HTR-8/SVneo (cell line): ENCODE measurements at places on chromosomes 12 and 14.
A peak's percentile ranks its signal among the peaks of the same experiment; 100 is the strongest.

DNA sequence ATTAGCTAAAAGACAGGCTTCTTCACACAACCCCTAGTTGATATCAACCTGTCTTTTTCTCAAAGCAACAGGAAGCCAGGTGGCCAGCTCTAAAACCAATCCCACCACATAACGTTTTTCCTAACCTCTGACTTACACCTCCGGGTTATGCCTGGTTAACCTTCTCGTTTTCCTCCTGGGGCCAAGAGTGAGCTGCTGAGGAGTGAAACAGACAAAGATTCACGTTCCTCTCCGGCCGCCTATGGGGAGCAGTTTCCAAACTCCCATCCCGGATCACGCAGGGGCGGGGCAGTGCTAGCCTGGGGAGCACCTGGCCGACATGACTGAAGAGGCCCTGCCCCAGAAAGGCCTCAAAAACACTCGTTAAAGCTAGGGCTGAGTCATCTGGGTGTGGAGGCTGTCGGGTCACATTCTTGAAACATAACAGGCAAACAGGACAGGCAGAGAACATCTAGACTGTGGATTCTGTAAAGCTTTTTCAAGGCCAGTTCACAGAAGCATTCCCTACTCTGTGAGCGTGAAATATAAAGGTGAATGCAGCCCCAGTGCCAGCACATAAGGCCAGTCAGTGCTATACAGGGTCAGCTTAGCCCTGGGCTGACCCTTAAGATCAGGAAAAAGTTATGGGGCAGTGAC, 25.9 kb upstream of the LGALS3 start:
- DNase-seq = peak; percentile 96

DNA sequence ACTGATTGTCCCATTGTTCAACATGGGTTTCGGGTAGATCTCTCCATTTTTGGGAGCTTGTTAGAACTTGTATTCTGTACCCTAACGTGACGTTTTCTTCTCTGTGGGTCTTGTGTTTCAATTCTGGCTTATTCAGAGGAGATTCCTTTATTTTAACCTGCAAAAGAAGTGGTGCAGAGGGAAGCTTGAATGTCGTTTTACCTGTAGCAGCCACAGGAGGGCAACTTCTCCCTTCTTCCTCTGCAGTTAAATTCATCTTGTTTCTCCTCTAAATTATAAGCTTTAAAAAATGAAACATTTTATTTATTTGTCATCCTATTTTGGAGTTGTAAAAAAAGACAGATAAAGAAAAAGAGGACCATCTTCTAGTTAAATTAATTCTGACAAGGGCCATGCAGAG, 13.7 kb upstream of the CLEC4D start:
- no peak for DNase-seq

DNA sequence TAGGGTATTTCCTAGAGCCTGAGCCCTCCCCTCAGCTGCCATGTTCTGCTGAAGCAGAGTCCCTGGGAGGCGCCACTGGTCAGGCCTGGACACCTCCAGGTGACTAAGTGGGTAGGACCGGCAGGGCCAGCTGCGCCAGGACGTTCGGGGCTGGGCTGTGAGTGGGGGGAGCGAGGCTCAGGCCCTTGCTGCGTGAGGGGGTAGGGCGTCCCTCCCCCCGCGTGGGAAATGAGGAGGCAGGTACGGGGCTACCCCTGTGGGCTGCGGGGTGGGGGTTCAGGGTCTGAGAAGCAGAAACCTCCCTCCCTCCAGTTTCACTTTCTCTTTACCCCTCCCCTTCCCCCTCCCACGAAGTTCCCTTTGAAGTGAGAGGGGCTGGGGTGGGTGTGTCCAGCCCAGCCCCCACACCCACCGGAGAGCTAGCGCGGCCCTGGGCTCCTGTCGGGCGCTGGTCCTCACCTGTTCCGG, 22.1 kb upstream of the KIF26A start:
- no peak for DNase-seq

GRCh38 chr12:118355843-118356242, 16.9 kb downstream of the TAOK3 start:
- DNase-seq = no peak

DNA sequence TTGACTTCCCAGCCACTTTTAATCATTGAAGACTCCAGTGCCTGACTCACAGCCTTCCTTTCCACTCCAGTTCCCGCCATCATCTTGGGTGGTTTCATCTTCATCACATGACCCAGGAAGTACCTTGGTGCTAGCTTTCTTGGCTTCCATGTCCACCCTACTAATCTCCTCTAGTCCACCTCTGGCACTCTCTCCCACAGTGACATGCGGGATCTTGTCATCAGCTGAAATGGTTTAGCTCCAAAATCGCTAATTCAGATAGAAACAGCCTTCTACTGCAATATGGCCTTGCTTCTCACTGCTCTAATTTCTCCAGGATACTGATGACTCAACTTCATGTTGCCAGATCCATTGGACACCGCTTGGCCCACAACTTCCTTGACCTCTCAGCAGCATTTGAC, 24.5 kb downstream of the WDR20 start:
- peak; percentile 35 for DNase-seq

DNA sequence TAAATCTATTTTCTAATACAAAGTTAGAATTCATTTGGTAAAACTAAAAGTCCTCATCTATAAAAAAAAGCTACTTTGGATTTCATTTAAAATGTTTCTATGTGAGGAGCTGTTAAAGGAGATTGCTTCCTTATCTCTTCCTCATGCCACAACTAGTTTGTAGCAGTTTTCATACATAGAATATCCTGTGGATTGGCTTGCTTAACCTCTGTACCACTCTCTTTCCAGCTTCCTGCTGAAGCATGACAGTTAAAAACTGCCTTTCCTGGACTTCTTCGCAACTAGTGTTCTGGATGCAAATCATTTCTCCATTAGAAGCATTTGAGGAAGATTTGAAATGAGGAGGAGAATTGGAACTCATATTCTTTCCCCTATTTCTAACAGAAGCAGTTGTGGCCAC, 49.6 kb downstream of the ST8SIA1 start:
- no peak for DNase-seq

DNA sequence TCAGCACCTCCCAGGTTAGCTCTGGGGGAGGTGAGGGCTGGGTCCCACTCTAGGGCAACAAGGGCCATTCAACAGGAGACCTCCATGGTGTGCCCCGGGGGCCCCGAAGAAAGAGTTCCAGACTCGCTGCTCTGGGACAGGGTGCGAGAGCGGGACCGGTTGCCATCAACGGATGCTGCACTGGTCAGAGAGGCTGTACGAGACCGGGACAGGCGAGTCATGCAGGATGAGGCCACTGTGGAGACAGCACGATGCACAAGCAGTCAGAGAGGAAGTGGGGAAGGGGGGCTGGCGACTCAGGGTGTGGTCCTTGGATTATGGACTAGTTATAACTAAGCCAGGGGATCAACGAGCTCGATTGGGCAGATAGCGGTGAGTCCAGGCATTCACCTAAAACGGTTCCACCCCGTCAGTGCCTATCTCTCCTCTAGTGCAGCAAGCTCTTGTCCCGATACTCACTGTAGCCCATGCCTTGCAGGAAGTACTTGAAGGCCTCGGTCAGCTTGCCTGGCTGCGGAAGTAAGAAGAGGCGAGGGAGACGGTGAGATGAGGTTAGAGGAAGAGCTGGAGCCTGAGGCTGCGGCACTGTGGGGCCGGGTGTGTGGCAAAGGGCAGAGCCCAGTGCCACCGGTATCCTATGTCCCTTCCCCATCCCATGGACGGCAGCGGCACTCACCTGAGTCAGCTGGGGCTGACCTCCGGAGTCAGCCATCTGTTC, 7.2 kb downstream of the NDRG2 start:
- no peak for DNase-seq

- DNase-seq = no peak
Measured at GRCh38 chr14:60204104-60204842, 39.1 kb upstream of the DHRS7 start.

DNA sequence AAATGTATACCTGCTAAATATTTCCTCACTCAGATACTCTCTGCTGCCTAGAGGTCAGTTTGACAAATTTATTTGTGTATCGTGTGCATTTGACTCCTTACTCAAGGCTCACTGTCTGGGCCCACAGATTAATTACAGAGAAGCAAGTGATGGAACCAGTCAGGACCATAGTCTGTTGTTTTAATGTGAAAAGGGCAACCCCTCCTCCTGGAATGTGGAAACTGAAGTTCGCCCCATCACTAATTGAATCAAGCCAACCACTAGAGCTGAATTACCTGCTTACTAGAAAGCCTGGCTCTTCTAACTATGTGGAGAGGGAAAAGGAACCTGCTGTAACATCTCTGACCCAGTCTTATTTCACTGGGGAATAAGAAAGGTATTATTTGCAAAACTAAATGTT, 199.9 kb upstream of the KRR1 start:
- no peak for DNase-seq

DNA sequence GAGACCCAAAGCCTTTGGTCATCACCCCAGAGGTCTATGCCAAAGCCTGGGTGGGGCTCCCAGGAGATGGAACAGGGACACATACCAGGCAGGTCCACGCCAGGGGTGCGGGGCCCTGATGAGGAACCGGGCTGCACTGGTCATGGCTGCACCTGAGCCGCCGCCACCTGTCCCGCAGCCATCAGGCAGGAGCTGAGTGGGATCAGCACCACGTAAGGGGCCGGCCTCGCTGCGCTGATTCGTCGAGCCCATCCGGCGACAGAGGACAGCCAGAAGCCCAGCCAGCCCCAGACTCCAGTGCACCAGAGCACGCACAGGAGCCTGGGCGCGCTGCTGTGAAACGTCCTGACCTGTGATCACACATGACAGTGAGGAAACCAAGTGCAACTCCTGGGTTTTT, 15.9 kb downstream of the DEGS2 start:
- DNase-seq = no peak

- no peak for DNase-seq
Measured at GRCh38 chr12:89976866-89977265, 268.2 kb upstream of the ATP2B1 start.

DNA sequence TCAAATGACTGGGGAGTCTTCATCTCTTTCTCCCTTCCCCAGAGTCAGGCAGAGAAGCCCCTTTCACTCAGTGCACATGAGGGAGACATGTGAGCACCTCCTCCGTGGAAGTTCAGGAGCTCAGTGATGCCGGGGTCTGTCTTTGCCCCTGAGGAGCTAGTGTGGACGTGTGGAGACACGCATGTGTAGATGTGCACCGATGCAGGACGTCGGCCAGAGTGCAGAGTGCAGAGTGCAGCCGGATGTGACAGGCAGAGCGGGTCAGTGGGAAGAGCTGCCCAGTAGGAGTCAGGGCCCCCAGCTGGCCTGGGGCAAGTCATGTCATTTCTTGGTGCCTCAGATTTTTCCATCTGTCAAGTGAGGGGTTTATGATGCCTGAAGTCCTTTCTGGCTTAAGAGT, 20.7 kb downstream of the TSPAN9 start:
- no peak for DNase-seq

- DNase-seq = peak; percentile 96
Measured at GRCh38 chr14:81533536-81534343, at the start of gene SEL1L. Gene SEL1L, minus strand, starts transcription at chr14:81533853. Its CDS starts 109 bp downstream, at chr14:81533744.

DNA sequence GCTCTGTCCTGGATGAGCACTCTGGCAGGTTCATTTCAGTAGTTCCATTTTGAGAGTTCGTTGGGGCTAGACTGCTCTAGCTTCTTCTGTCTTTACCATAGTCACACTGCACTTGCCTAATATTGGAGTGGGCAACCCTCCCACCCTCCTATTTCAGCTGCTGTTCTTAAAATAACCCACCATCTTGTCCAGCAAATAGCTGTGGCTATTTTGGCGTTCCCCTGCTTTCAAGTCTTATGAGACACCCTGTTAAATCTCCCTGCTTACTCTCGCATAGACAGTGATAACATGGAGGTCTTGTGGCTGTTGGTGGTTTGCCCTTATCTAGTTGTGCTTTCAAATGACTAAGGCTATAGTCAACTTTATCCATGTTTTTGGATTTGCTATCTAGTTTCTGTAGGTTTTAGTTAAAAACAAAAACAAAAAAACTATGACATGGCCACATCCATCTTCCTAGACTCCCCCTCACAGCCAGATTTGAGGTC, 65.5 kb downstream of the LRP6 start:
- DNase-seq = no peak

DNA sequence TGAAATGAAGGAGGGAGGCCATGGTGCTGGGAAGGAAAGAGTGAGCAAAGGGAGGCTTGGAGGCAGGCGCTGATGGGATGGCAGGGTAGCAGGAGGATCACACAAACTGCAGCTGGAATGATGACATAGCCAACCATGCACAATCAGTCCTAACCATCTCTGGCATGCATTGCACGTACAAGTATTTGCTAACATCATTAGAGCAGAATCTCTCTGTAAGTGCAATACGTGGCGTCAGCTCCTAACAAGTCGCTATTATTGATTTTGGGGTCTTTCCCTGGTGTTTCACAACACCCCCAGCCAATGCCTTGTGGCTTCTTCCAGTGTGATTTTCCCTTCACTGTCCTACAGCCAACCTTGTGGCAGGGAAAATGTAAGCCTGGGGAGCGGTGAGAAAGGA, 18.5 kb downstream of the BDKRB1 start:
- no peak for DNase-seq

DNA sequence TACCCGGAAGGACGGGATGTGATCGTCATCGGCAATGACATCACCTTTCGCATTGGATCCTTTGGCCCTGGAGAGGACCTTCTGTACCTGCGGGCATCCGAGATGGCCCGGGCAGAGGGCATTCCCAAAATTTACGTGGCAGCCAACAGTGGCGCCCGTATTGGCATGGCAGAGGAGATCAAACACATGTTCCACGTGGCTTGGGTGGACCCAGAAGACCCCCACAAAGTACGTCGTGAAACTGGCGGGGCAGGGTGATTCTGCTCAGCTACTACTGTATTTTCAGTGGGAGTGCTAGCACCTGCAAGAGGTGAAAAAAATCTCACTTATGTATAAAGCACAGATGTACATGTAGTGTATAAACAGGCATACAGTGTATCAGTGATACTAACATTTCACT, 62.9 kb downstream of the FOXN4 start:
- DNase-seq = no peak

DNA sequence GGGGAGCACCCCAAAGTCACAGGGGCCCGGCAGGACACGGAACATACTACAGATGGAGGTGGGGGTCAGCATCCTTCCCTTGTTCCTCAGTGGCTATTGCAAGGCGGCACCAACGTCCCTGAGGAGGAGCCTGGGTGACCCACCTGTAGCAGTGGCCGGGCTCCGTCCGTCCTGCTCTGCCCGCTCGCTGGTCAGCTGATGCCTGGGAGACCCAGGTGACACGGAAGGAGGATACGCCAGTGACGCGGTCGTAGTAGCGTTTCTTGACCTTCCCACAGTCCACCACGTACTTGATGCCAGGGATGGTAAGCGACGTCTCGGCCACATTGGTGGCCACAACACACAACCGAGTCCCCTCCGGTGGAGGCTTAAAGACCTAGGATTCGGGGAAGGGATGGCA, 24.7 kb downstream of the DHX37 start:
- no peak for DNase-seq

GRCh38 chr12:2352203-2352602, 299.4 kb downstream of the CACNA1C start:
- DNase-seq = no peak

DNA sequence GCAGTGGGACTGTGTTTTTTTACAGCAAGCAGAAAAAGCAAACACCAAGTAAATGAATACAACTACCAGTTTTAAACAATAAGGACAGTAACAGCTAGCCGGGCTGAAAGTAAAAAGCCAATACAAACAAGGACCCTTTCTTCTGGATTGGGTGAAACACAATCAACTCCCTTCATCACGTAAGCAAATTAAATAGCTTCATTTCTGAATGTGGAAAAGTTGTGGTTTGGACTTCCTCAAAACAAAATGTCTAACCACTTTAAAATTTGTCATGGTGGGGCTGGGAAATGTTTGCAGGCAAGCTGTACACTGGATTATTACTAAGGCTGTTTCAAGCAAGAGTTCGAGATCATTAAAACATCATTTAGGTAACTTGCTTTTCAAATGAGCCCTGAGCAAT, 47.4 kb downstream of the TCHP start:
- DNase-seq = no peak

GRCh38 chr12:39723831-39724230, 104.2 kb upstream of the ABCD2 start:
- no peak for DNase-seq

- no peak for DNase-seq
Measured at GRCh38 chr14:62908506-62908905, 136.8 kb downstream of the KCNH5 start.
